ENCODE measurements at places on chromosomes 7 and 10. TPM values are rescaled to one million over a fixed set of nuclear protein-coding genes. Genes with fewer than 3 reads are reported as not detected.

CALHM1 gene
- total RNA-seq: not detected

ADIRF gene
- total RNA-seq: 116 TPM

ACBD7 gene
- total RNA-seq: 0.83 TPM

EN2 gene
- total RNA-seq: not detected

STEAP1B gene
- total RNA-seq: 23.4 TPM

ANKRD7 gene
- 0.20 TPM for total RNA-seq

CRYGN gene
- total RNA-seq: not detected

ERVW-1 gene
- total RNA-seq: not detected

TMEM26 gene
- 0.40 TPM for total RNA-seq

WIPF3 gene
- total RNA-seq: 0.07 TPM

NUTM2D gene
- total RNA-seq: 1.9 TPM

SLC26A4 gene
- 0.56 TPM for total RNA-seq

NET1 gene
- 21.9 TPM for total RNA-seq

GJD4 gene
- total RNA-seq: 0.10 TPM

COL17A1 gene
- 1.1 TPM for total RNA-seq

AKR1C4 gene
- total RNA-seq: not detected

MSS51 gene
- total RNA-seq: 2.1 TPM

TMEM236 gene
- 0.07 TPM for total RNA-seq

STRIP2 gene
- 2.2 TPM for total RNA-seq

Data from smooth muscle cell of the pulmonary artery (primary cell).